Thoracic aorta (tissue), 2 donors: ENCODE measurements at places on chromosomes 5 and 9. TPM values are rescaled to one million over a fixed set of nuclear protein-coding genes. Genes with fewer than 3 reads are reported as not detected.

- no peak for DNase-seq
- H3K27ac ChIP-seq = no peak overlapping the region
- H3K4me1 ChIP-seq = no peaks in the 10 kb centered on the region
- H3K36me3 ChIP-seq = no peaks in the 10 kb centered on the region
These were observed 55.3 kb downstream of the BARX1 start for GRCh38 chr9:93899609-93900435.

GRCh38 chr5:84983093-84983492 is 598.4 kb upstream of the EDIL3 start:
- no peak for DNase-seq
- no peaks in the 10 kb centered on the region for H3K36me3 ChIP-seq
- H3K27me3 ChIP-seq = no peaks in the 10 kb centered on the region
- no peak overlapping the region for H3K4me3 ChIP-seq

DNA sequence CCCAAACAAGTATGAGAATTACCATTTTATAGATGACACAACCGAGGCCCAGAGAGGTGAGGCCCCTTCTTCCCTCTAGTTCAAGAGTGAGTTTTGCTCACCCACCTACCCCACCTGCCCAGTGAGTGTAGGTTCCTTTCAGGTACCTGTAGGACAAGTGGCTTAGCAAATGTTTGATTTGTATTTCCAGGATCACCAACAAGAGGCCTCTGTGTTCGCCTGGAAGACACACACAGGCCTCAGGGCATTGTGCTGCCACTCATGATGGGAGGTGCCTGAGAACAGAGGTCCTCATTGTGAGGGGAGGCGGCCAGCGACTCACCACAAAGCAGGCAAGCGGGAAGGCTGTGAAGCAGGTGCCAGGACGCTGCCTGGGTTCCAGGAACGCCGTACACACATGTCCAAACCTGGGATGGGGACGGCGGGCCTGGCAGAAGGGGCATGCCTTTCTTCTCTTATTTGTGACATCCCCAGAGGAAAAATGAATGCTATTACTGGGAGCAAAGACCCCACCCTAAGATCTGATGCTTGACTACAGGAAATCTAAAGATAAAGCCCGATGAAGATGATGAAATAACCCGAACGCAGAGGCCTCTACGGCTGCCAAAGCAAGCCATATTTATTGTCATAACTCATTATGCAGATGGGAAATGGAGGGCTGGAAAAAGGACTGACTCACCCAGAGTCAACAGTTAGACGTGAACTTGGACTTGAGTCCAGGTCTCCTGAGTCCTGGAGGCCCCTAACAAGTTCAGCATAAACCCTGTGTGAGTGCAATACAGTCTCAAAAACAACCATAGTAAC is 60.2 kb upstream of the SLC25A51 start:
- peak; percentile 60 for DNase-seq
- no peaks in the 10 kb centered on the region for H3K27me3 ChIP-seq
- H3K36me3 ChIP-seq = no peaks in the 10 kb centered on the region
- peak overlapping the region; percentile 76 for H3K27ac ChIP-seq
- peak overlapping the region; percentile 31 for H3K4me3 ChIP-seq
- peaks cover 19% of the 10 kb centered on the region for H3K4me1 ChIP-seq

DNA sequence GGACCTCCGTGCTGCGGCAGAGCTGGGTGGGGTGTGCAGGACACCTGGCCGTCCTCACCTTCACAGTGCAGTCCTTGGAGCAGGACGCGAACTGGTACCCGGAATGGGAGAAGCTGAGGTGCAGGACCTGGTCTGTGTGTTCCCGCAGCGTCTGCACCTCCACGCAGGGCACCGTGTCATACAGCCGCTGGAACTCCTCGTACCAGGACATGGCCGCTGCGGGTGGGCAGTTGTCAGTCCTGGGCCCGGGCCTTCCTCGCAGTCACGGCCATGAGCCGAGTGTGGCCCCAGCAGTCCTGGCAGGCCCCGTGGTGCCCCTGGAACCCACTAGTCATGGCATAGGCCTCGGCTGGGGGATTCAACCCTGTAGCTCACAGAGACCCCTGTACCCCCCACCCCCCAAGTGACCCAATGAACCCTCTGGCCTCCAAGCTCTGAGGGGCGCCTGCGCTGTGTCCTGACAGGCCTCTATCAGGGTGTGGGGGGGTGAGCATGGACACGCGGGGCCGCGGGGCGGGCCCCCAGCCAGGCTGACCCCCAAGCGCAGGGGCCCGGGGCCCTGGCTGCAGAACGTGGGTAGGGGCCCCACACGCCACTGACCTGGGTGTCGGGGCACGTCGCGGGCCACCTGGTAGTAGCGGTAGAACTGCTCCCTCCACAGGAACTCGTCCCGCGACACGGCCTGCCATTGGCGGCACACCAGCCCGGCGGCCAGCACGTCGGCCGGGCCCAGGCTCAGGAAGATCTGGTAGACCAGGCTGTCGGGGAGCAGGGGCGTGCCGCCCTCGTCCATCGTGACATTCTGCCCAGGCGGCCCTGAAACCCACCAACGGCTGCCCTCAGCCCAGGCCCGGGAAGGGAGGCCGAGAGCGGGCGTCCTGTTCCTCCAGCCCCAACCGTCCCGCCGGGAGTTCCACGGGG is 987 bp downstream of the FBXW5 start:
- no peaks in the 10 kb centered on the region for H3K27me3 ChIP-seq
- H3K4me1 ChIP-seq = peaks cover 11% of the 10 kb centered on the region
- H3K4me3 ChIP-seq = peak overlapping the region; percentile 97
- H3K36me3 ChIP-seq = peaks cover 34% of the 10 kb centered on the region
- no peak for DNase-seq

- no peaks in the 10 kb centered on the region for H3K27me3 ChIP-seq
- H3K27ac ChIP-seq = no peak overlapping the region
- no peak overlapping the region for H3K4me3 ChIP-seq
- no peak for DNase-seq
These were observed 104.6 kb upstream of the GPBP1 start for GRCh38 chr5:57069115-57069835.

LAMC3 gene
- 0.54 TPM for total RNA-seq

DNA sequence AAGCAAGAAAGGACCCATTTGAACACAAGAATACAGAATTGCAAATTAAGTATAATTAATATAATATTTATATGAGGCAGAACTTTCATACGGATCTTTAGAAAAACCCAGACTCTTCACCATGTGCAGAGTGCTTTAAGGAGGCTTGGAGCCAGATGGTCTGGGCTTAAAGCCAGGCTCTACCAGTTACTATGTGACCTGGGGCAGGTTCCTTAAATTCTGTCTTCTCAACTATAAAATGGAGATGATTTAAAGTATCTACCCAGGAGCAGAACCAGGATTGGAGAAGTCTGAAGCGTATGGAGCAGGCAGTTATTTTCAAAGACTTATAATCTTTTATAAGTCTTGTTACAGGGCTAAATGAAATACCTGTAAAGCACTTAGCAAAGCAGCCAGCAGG is 202.1 kb downstream of the TSSK1B start:
- no peak for DNase-seq
- H3K27me3 ChIP-seq = no peaks in the 10 kb centered on the region
- H3K27ac ChIP-seq = no peak overlapping the region
- H3K36me3 ChIP-seq = no peaks in the 10 kb centered on the region
- no peak overlapping the region for H3K4me3 ChIP-seq

INSL4 gene
- not detected for total RNA-seq

DNA sequence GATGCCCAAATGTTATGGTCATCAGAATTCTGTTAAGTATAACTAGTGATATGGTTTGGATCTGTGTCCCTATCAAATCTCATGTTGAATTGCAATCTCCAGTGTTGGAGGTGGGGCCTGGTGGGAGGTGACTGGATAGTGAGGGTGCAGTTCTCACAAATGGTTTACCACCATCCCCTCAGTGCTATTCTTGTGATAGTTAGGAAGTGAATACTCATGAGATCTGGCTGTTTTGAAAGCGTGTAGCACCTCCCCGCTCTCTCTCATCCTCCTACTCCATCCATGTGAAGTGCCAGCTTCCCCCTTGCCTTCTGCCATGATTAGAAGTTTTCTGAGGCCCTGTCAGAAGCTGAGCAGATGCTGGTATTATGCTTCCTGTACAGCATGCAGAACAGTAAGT is 359.5 kb downstream of the TMEM167A start:
- H3K4me1 ChIP-seq = peaks cover 6% of the 10 kb centered on the region
- DNase-seq = no peak
- no peaks in the 10 kb centered on the region for H3K36me3 ChIP-seq
- H3K27ac ChIP-seq = no peak overlapping the region

MYO10 gene
- total RNA-seq = 41.7 TPM

DNA sequence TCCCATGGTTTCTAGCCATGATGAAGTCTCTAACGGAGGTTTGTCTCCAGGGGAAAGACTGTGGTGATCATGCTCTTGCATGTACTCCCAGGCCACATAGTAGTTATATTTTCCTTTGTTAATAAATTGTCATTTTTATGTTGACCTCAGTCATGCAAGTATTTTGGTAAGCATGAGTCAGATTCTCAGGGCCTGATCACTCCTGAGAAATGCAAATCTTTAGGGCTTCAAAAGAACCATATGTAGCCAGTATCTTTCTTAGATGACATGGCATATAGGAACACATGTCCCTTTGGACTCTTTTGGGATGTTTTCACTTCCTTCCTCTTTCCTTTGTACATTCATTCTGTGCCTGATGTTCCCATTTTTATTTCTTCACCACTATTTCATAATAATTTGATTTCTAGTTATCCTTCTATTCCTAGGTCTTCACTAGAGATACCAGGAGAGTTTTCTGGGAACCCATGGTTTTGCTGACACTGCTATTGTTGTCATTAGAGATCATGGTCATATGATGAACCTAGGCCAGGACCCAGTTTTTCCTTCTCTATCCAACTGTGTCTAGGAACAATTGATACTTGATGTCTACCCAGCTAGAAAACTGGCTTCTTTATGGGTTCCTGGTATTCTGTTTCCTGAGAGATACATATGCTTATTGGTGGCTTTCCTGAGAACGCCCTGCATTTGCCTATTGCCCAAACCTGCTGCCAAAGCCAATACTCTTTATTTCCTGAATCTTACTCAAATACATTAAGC is 248.1 kb upstream of the NREP start:
- no peaks in the 10 kb centered on the region for H3K36me3 ChIP-seq
- no peaks in the 10 kb centered on the region for H3K27me3 ChIP-seq
- peaks cover 12% of the 10 kb centered on the region for H3K4me1 ChIP-seq
- DNase-seq = no peak

DNA sequence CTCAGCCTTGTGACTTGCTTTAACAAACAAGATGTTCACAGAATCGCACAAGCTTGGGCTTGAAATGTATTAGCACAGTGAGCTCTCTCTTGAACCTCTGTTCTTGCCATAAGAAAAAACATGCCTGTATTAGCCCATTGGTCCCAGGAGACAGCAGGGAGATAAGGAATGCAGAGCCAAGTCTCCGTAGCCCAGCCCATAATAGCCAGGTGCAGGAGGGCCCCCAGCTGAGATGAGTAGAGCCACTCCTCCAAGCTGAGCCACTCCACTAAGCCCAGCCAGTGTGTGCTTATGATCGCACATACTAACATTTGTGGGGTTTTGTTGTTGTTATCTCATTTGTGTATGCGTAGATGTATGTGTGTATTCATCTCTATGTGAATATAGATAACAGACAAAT is 21.6 kb upstream of the SVEP1 start:
- no peaks in the 10 kb centered on the region for H3K4me1 ChIP-seq
- no peak for DNase-seq
- H3K27me3 ChIP-seq = no peaks in the 10 kb centered on the region

DNA sequence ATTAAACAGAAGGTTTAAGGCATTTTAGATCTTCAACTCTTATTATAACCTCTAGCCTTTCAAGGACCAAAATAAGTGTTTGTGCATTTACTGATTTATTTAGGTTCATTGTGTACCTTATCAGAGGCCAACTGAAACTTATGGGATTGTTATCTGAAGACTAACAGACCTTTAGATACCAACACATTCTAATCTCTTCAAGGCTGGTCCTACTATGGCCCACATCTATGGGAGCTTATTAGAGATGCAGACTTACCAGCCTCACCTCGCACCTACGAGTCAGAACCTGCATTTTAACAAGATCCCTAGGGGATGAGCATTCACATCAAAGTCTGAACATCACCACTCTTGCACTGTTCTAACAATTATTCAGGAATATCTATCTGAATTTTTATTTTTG is 1.9 kb downstream of the IARS1 start:
- no peak overlapping the region for H3K4me3 ChIP-seq
- H3K36me3 ChIP-seq = peaks cover 5% of the 10 kb centered on the region
- H3K27me3 ChIP-seq = no peaks in the 10 kb centered on the region
- H3K4me1 ChIP-seq = peaks cover 8% of the 10 kb centered on the region

DNA sequence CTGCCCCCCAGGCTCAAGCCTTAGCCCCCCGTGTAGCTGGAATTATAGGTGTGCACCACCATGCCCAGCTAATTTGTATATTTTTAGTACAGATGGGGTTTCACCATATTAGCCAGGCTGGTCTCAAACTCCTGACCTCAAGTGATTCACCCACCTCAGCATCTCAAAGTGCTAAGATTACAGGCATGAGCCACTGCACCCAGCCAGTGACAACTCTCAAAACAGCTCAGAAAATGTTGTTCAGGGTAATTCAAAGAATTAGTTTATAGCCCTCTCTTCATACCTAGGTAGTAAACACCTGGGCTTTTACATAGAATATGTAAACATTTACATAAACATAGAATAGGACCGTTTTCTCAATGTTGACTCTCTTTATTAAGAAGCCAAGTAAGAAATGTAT is 168.7 kb downstream of the ENC1 start:
- no peaks in the 10 kb centered on the region for H3K4me1 ChIP-seq
- H3K27me3 ChIP-seq = no peaks in the 10 kb centered on the region
- DNase-seq = no peak
- H3K27ac ChIP-seq = no peak overlapping the region
- no peak overlapping the region for H3K4me3 ChIP-seq

GRCh38 chr9:91778031-91778430 is 172.0 kb downstream of the ROR2 start:
- no peak overlapping the region for H3K27ac ChIP-seq
- no peak overlapping the region for H3K4me3 ChIP-seq
- no peaks in the 10 kb centered on the region for H3K4me1 ChIP-seq

- no peak for DNase-seq
- H3K36me3 ChIP-seq = no peaks in the 10 kb centered on the region
- H3K4me3 ChIP-seq = no peak overlapping the region
- H3K27me3 ChIP-seq = no peaks in the 10 kb centered on the region
These were observed 358.9 kb upstream of the RFX3 start for GRCh38 chr9:3884736-3885135.

IL5 gene
- not detected for total RNA-seq

- no peaks in the 10 kb centered on the region for H3K36me3 ChIP-seq
- peaks cover 30% of the 10 kb centered on the region for H3K4me1 ChIP-seq
- H3K27me3 ChIP-seq = peaks cover 12% of the 10 kb centered on the region
- DNase-seq = no peak
- no peak overlapping the region for H3K27ac ChIP-seq
These were observed 529 bp upstream of the NRARP start for GRCh38 chr9:137302449-137303150.

IFNA13 gene
- total RNA-seq = not detected

TYRP1 gene
- 3.8 TPM for total RNA-seq

DNM1 gene
- 9.7 TPM for total RNA-seq

GRCh38 chr5:57675236-57675635 is 192.6 kb upstream of the ACTBL2 start:
- DNase-seq = no peak
- H3K4me3 ChIP-seq = no peak overlapping the region
- H3K27ac ChIP-seq = no peak overlapping the region
- no peaks in the 10 kb centered on the region for H3K27me3 ChIP-seq
- peaks cover 9% of the 10 kb centered on the region for H3K4me1 ChIP-seq

- no peak overlapping the region for H3K4me3 ChIP-seq
- H3K4me1 ChIP-seq = no peaks in the 10 kb centered on the region
- H3K36me3 ChIP-seq = no peaks in the 10 kb centered on the region
- DNase-seq = no peak
These were observed 149.1 kb downstream of the ATP10B start for GRCh38 chr5:160702934-160703333.

RBM22 gene
- total RNA-seq = 46.5 TPM

GRCh38 chr5:153964191-153964879 is 74.4 kb downstream of the FAM114A2 start:
- peak overlapping the region; percentile 57 for H3K4me3 ChIP-seq
- DNase-seq = no peak
- H3K36me3 ChIP-seq = no peaks in the 10 kb centered on the region

RPL7A gene
- total RNA-seq = 889 TPM
